ENCODE measurements at places on chromosomes 3 and 15. TPM values are rescaled to one million over a fixed set of nuclear protein-coding genes. Genes with fewer than 3 reads are reported as not detected.
A peak's percentile ranks its signal among the peaks of the same experiment; 100 is the strongest.

Gene PIGZ
- total RNA-seq = 4.0 TPM

DNA sequence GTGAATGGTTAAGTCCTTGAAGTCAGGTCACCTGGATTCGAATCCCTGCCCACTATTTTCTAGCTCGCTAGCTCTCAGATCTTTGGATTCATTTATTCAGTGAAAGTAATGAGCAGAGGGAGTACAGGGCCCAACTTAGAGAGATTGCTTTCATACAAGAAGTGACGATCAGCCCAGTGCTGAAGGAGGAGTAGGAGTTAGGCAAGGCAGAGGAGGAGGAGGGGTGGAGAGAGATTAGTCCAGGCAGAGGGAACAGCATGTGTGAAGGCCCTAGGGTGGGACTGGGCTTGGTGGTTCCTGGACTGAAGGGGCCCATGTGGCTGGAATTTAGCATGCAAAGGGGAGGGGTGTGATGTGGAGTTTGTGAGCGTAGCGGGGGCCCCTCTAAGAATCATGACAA, 3.8 kb upstream of the CHRNA5 start:
- no peak for DNase-seq

GRCh38 chr3:58117561-58118181, 93.1 kb downstream of the DNASE1L3 start:
- peak; percentile 85 for DNase-seq

DNA sequence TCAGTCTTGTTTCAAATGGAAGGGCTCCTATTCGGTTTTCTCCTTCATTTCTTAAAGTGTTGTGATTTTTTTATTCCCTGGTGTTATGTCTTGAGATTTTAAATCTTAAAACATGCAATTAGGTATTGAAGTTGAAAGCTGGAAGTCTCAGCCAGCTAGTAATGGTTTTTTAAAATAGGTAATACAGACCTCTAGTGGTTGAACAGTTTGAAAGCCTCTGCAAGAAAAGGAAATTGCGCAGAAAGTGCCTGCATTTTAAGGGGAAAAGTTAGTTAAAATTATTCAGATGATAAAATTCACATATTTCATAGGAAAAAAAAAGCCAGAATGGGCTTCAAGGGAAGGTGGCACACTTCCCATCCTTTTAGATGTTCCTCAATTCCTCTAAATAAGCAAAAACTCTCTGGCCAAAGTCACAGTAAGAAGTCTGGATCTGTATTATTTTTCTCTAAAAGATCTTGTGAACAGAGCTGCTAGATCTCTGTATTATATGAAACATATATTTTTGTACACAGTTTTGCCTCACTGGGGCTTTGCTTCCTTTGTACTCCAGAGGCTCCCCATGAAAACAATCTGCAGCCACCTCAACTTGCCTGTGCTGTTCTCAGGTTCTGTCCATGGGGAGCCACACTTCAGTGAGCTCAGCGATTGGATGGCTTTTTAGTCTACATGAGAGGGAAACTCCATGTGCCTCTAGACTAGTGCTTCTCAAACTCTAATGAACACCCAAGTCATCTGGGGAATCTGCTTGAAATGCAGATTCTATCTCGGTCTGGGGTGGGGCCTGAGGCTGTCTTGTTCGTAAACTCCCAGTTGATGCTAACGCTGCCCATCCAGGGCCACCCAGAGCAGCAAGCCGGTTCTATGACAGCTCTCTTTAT, 21.5 kb downstream of the AGTR1 start:
- DNase-seq = no peak

DNA sequence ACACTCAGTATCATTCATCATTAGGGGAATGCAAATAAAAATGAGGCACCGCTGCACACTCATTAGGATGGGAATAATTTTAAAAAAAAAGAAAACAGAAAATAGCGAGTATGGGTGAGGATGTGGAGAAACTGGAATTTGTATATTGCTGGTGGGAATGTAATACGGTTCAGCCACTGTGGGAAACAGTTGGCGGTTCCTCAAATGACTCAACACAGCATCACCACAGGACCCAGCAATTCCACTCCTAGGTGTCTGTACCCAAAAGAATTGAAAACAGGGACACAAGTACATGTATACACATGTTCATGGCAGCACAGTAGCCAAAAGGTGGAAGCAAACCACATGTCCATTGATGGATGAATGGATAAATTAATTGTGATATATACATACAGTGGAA, 35.2 kb upstream of the RFTN1 start:
- no peak for DNase-seq

GRCh38 chr15:41354371-41354770, 21.7 kb downstream of the NUSAP1 start:
- no peak for DNase-seq

GRCh38 chr3:80187981-80188380, 420.2 kb upstream of the ROBO1 start:
- no peak for DNase-seq

- no peak for DNase-seq
These were observed 324.8 kb upstream of the ONECUT1 start for GRCh38 chr15:53114960-53115359.

DNA sequence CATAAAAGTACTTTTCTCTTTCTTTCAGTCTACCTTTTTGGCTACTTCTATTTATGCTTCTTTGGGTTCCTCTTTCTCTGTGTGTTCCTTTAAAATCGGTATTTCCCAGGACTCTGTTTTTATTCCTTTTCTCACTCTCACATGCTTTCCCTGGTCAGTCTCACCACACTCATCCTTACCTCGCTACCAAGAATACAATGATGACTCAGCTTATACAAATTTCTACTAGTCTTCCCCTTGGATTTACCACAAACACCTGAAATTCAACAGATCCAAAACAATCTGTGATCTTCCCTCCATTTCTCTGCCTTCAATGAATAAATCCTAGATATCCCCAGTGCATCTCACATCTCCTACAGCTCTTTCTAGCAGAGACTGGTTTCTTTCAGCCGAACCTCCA, 52.9 kb downstream of the TUBGCP4 start:
- no peak for DNase-seq

GRCh38 chr3:172068977-172069376, 29.6 kb downstream of the FNDC3B start:
- no peak for DNase-seq

GRCh38 chr15:101615414-101615985, 36.7 kb downstream of the TM2D3 start:
- DNase-seq = peak; percentile 67

- DNase-seq = no peak
These were observed 119.3 kb downstream of the SMAD6 start for GRCh38 chr15:66821307-66821706.

GRCh38 chr15:77350792-77351191, 69.1 kb downstream of the PEAK1 start:
- DNase-seq = no peak

GRCh38 chr3:73056014-73056844, 5.2 kb upstream of the EBLN2 start:
- DNase-seq = no peak

DNA sequence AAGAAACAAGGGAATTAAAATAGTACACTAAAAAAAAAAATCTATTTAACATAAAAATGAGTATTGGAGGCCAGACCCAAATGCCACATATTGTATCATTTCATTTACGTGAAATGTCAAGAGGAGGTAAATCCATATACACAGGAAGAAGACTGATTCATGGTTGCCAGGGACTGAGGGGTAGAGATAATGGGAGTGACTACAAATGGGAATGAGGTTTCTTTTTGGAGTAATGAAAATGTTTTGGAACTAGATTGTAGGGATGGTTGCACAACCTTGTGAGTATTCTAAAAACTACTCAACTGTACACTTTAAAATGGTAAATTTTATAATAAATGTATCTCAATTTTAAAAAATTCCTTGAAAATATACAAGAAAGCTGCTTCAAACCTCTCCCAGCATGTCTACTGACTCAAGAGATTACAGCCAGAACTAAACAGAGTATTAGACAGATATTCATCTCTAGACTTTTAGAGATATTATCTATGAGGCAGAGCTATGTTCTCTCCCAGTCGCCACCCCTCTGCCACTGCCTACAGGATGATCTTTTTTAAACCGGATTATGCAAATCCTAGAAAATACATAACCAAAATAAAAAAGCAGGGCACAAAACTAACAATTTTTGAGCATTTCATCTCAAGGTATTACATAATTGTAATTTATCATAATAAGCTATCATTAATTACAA, 6.2 kb downstream of the HLTF start:
- no peak for DNase-seq

- no peak for DNase-seq
These were observed 230.7 kb upstream of the SATB1 start for GRCh38 chr3:18655827-18656226.

Gene PPP1R14D
- not detected for total RNA-seq

GRCh38 chr15:45384700-45385099, 6.4 kb upstream of the GATM start:
- DNase-seq = no peak

Gene RTP3
- total RNA-seq = not detected

Gene FBN1
- total RNA-seq = 61.4 TPM

GRCh38 chr15:22868495-22868894, 30.0 kb downstream of the NIPA2 start:
- no peak for DNase-seq

GRCh38 chr15:40094156-40094555, 14.5 kb downstream of the BMF start:
- peak; percentile 8 for DNase-seq

- no peak for DNase-seq
These were observed 7.5 kb upstream of the CHMP2B start for GRCh38 chr3:87219611-87220010.

DNA sequence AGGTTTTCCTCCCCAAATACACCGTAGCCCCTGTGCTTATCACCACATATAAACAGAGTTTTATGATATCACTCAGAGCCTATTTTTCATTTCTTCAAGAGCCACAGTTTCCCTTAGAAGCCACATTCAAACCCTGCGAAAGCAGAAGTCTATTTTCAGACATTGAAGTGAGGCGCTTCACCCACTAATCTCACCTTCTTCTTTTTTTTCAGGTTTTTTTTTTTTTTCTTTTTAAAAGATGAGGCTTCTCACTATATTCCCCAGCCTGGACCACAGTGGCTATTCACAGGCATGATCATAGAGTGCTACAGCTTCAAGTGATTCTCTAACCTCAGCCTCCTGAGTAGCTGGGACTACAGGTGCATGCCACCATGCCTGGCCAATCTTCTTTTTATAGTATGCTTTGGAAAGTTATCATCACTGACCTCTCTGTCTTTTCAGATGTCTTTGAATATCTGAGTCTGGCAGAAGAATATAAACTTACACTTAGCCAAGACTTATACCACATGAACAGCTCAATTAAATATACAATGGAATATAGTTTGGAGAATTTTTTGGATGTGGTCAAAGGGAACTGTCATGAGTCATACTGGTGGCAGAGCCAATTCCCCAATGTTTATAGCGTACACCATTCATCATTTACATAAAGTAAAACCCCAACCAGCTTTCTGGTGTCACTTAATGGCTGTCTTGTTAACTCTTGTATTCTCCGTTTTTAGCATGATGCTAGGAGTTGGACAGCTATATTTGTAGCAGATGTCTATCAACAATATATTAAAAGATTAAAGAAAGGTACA, 59.7 kb upstream of the CCDC50 start:
- no peak for DNase-seq

Gene SCAANT1
- not detected for total RNA-seq

- no peak for DNase-seq
These were observed 883 bp downstream of the CFAP92 start for GRCh38 chr3:128992926-128993460.

Gene CSPG5
- total RNA-seq = not detected

Gene GOLGA6L7
- total RNA-seq = not detected

- no peak for DNase-seq
These were observed 25.0 kb downstream of the DPH3 start for GRCh38 chr3:16239780-16240179.

Gene GOLGA6L2
- total RNA-seq = not detected

GRCh38 chr3:128340198-128340903, 126.3 kb downstream of the DNAJB8 start:
- DNase-seq = no peak

DNA sequence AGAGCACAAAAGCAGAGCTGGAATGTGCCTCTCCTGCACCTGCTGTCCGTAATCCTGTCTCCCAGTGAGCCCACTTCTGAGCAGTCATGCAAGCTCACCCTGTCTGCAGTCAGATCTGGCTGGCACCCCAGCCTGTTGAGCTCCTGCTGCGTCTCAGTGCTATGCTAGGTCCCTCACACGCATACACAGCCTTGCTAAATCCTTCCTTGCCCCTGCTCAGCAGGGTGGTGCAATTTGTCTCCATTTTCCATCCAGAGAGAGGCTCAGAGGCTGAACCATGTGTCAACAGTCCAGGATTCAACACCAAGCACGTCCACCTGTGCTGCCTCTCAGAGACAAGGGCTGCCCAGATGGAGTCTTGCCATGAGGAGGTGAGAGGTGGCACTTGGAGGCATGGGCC, 11.0 kb downstream of the POMGNT2 start:
- DNase-seq = no peak

Gene C2CD4B
- total RNA-seq = not detected

DNA sequence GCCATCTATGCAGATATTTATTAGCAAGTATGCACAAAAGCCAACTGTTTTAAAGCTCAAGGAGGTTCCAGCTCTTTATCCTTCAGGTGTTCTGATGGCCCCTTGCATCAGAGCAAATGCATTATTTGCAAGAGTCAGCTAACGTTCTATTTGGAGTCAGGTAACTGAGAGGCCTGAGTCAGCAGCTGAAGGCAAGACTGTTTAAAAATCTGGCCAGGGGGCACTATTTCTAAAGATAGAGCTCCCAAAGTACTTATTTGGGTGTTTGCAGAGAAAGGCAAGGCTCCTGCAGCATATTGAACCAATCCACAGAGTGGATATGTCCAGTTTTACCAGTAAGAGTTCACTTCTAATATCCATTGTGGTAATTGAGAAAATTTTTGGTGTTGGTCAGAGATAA, 146.1 kb downstream of the LRTM1 start:
- DNase-seq = no peak

Gene SKOR1
- total RNA-seq = 0.45 TPM

Gene DPH3
- total RNA-seq = 36.0 TPM

GRCh38 chr15:73936181-73936580, 9.9 kb downstream of the LOXL1 start:
- DNase-seq = no peak

- peak; percentile 2 for DNase-seq
These were observed 12.0 kb downstream of the BSN start for GRCh38 chr3:49566312-49566711.

DNA sequence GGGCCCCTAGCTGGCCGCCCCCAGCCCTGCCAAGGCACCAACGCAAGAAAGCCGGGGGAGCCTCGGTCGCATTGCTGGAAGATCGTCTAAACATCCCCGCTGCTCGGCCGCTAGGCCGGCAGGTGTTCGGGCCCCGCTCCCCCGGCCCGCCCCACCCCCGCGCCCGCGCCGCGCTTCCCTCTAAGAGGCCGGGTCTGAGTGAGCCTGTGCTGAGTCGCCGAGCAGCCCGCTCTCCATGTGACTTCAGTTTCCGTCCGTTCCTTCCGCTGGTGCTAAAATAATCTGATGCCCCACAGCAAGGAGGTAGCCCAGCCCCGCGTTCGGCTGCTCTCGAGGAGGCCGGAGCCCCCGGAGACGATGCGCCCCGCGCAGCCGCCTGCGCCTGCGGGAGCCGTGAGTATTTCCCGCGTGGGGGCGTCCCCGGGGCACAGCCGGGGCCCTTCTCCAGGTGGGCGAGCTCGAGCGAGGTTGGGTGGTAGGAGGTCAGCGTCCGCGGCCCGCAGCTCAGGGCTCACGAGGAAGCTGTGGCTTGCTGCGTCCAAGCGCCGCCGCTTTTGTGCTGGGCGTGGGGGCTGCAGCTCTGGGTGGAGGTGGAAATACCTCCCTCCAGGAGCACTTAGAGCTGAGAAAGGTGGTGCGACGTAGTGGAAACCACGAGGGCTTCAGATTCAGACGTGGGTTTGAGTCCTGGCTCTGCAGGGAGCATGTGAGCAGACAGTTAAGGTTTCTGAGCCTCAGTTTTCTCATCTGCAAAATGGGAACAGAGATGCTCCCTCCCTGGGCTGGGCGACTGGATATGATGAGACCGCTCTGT, at the start of gene NRROS:
NRROS (plus strand) TSS at position 212 of the 814 bp plus-strand sequence. CDS start 14,846 bp downstream, outside the sequence.
- DNase-seq = peak; percentile 56
